Astrocyte of the spinal cord (primary cell): ENCODE measurements at places on chromosomes 6 and 20.

GRCh38 chr6:41036601-41037000 lies 2.4 kb downstream of the UNC5CL start:
- DNase-seq = no peak

DNA sequence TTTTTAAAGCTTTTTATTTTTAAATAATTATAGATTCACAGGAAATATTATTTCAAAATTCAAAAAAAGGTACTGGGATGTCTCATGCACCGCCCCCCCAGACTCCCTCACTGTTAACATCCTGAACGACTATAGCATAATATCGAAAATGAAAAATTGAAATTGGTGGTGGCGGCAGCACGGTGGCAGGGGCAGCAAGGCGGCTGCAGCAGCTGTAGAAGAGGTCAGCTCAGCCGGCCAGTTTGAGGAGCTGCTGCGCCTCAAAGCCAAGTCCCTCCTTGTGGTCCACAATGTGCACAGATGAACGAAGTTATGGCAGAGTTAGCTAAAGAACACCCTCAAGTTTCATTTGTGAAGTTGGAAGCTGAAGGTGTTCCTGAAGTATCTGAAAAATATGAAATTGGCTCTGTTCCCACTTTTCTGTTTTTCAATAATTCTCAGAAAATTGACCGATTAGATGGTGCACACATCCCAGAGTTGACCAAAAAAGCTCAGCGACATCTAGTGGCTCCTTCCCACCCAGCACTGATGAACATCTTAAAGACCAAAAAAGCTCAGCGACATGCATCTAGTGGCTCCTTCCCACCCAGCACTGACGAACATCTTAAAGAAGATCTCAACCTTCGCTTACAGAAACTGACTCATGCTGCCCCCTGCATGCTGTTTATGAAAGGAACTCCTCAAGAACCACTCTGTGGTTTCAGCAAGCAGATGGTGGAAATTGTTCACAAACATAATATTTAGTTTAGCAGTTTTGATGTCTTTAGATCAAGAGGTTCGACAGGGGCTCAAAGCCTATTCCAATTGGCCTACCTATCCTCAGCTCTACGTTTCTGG lies 100.8 kb downstream of the FAM217A start:
- DNase-seq = peak; percentile 96

- DNase-seq = no peak
Observed at GRCh38 chr6:160430203-160430602, 82.0 kb downstream of the SLC22A3 start.

DNA sequence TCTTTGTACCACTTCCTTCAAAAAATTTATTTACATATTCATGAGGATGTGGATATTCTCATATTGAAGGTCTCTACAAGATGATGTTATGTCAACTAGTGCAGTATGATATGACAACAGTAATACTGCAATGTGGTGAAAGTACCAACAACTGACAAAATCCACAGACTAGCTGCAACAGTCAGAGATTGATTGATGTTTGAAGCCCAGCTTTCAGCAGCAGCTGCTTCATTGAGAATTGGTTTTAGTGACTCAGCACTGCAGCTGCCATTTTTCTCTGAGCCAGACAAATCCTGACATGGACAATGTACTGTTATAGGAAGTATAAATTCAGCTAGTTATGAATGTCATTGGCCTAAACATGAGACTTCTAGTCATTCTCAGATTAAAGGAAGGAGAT lies 53.8 kb downstream of the PKIB start:
- no peak for DNase-seq

DNA sequence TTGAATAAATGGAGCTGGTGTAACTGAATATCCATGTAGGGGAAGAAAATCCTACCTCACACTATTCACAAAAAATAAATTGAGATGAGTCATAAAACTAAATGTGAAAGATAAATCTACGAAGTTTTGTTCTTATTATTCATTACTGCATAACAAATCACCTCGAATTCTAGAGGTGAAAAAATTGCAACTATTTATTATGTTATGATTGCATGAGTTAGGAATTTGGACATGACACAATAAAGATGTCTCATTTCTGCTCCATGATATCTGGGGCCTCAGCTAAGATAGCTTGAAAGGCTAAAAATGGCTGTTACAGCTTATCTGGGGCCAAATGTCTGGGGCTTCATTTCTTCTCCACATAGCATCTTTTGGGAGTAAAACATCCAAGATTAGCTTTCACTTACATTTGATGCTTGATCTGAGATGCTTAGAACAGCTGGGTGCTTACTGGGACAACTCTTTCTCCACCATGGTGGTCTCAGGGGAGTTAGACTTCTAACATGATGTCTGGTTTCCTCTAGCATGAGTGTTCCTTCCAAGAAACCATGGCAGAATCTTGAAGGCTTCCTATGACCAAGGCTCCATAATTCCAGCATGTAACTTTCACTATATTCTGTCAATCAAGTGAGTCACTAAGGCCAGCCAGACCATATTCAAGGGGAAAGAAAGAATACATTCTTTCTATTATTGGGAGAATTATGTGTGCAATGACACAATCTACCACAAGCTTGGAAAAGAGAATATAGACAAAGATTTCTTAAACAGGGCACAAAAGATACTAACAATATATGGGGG lies 30.1 kb downstream of the OR2B6 start:
- no peak for DNase-seq

DNA sequence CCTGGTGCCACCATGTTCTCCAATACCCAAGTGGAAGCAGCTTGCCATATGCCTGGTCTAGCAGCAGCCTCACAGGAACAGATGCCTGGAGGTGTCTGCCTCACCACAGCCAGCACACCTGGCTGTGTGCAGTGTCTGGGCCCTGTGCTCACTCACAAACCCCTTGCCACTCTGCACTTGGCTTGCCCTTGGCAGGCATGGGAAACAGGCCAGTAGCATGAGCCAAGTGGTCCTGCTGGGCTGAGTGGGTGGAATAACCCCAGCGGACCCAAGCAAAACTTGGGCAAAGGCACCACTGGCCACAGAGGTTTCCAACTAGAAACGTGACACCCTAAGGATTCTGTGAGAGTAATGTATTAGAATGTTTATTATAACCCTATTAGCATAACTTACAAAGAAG lies 600.5 kb upstream of the GJE1 start:
- DNase-seq = no peak

DNA sequence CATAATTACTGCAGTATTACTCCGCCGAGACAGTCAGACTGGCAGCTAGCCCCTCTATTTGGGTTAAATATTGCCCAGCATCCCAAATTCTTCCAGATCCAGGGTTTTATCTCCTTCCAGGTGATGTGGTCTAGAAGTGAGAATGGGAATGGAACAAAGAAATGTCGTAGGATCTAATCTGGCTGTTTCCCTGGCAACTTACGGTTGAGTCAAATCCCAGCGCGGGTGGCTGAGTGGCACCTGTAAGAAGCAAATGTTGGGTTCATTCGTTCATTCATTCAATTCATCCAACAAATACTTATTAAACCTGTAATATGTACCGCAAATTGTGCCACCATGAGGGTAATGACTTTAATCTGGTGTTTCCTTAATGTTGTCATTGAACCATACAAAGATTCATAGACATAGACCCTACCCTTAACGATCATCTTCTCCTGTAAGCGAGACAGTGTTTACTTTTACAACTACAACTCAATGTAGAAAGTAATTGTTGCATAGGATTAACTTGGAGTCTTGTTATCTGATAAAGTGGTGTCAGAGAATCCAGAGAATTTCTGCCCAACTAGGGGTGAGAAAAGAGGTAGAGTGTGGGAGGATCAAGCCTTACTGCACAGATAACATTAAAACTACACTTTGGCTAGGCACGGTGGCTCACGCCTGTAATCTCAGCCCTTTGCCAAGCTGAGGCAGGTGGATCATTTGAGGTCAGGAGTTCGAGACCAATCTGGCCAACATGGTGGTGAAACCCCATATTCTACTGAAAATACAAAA lies 91.3 kb upstream of the ADGRF1 start:
- no peak for DNase-seq

DNA sequence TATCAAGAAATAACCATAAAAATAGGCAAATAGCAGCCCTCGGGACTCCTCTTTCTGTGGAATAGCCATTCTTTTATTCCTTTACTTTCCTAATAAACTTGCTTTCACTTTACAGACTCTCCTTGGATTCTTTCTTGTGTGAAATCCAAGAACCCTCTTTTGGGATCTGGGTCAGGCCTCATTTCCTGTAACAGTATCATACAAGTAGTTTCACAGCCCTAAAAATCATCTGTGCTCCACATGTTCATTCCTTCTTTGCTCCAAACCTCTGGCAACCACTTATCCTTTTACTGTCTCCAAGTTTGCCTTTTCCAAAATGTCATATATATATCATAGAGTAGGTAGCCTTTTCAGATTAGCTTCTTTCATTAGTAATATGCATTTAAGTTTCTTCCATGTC lies 13.5 kb upstream of the NT5E start:
- DNase-seq = peak; percentile 53

GRCh38 chr6:34027445-34027936 lies 118.4 kb downstream of the GRM4 start:
- no peak for DNase-seq

- no peak for DNase-seq
Observed at GRCh38 chr20:61763740-61764400, 301.8 kb downstream of the TAF4 start.

DNA sequence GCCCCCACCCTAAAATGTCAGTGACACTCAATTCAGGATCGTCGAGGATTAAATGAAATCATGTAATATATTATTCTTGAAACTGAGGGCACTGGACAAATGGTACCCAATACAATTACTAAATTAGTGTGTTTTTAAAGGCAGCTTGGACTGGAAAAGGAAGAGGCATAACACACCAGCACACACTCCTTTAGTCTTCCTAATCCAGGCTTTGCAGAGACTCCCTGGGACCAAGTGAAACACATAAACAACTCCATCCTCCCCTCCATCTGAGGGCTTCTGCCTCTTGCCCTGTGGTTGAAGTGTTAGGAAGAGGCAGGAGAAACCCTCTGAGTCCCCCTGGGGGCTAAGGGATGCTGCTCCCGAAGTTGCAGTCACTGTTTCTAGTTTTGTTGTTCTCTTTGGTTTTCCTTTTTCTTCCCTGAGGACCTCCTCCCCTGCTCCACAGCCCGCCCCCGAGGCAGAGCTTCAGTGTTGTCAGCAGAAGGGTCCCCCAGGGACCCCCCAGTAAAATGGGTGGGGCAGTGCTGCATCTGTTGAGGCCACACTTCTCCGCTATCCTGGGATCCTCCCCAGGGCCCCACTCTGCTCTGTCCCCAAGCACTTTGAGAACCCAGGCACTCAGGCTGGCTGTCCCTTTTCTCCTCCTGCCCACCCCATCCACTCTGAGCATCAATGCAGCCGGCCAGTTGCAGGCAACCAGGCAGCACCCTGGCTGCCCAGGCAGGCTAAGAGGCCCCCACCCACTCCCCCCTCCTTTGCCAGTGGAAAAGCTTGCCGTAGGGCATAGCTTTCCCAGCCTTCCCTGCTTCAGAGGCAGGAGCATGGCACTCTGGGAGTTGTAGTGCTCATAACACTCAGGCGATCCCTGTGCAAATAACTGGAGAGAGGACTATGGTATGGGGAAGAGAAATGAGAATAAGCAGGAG lies 5.9 kb downstream of the TMEM63B start:
- peak; percentile 42 for DNase-seq

- no peak for DNase-seq
Observed at GRCh38 chr6:33343953-33344611, 26.5 kb upstream of the ZBTB22 start.

DNA sequence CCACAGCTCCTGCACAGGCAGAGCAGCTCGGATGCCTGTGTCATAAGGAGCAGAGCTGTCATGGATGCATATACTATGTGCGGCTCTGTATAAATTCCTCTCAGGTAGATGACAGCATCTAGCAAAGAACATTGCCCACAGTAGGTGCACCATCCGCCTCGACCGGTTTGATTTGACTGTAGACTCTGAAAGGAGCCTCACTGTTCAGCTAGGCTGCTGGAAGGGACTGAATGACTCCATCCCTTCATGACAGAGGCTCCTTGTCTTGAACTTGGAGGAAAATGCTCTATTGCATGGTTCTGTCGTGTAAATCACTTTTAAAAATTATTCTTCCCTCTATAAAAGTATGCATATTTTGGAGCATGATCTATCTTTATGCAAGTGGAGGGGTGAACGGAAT lies 128.8 kb upstream of the QKI start:
- DNase-seq = no peak

DNA sequence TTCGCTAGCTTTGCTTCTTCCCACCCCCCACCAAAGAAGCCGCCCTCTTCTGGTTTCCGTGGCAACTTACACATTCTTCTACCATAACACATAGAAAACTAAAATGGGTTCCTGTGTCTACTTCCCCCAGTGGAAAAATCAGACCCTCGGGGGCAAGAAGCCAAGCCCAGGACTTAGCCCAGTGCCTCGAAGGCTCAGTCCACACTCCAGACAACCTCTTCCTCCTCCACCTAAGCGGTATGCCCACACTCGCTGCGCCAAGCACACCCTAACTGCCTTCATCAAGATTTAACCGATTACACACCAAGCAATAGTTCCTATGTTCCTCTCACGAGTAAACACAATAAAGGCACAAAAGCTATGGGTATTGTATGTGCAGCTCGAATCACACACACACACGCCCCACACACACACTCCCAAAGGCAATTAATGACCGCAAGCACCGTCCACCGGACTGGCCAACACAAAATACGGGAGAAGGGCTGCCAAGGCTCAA lies 537 bp downstream of the PPIL4 start:
- peak; percentile 79 for DNase-seq

DNA sequence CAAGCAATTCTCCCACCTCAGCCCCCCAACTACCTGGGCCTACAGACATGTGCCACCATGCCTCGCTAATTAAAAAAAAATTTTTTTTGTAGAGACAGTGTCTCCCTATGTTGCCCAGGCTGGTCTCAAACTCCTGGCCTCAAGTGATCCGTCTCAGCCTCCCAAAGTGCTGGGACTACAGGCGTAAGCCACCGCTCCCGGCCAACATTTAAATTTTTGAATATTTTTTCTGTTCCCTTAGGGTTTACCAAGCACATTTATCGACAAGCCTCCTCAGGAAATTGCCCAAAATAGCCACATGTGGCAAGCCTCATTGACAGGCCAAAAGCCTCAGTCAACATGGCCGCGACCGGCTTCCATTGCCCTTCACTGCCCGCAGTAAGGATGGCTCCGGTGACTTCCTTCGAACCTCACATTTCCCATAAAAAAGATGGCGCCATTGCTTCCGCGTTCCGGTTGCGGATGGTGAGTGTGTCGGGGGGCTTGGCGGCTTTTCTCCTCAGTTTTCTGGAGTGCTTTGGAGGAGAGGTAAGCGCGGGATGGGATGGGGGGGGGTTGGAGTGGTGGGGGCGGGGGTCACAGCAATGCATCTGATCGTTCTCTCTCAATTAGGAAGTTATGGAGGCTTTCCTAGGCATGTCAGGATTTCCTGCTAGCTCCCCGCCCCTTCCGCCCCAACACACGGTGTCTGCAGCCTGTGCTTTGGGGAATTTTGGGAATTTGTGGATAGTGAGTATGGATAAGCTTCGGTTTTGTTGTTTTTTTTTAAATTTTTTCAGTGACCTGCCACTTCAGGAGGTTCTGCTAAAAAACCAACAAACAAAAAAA lies at the start of gene SHLD1:
Gene SHLD1, plus strand, starts transcription at position 450 of the 828 bp plus-strand sequence. CDS start 22,465 bp downstream, outside the sequence.
- peak; percentile 87 for DNase-seq

DNA sequence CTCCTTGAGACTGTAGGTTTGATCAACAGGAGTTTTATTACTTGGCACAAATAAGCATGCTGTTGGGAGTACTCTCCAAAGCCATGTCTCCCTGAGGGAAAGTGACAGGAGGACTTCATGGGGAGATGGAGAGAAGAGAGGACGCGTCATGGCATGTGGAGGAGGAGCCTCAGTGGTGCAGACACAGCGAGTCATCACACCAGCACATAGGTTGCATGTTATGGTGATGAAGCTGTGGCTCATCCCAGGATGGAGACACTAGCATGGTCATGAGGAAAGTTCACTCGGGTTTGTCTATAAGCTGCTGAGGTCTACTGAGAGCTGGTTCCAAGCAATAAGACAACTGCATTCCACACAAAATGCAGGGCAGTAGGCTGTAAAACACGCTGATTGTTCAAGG lies 13.2 kb upstream of the SSTR4 start:
- no peak for DNase-seq
